ENCODE measurements at places on chromosomes 6 and 20.

DNA sequence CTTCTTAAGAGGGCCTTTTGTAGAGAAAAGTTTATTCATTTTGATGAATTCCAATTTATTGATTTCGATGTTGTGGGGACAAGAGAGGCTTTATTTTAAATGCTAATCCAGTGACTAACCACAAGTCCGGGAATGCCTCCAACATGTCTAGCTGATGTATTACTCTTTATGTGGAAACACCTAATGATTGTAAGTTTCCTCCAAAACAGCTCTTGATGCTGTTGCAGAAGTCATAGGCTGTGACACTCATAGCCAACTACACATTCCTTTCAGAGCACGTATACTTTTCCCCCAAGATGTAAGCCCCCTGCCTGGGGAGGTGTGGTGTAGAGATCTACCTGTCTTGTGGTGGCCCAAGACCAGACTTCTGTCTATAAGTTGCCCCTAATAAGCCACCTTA lies 61.3 kb upstream of the RNF24 start:
- DNase-seq: no peak

- no peak for DNase-seq
These were observed 18.5 kb upstream of the FAM184A start for GRCh38 chr6:119096721-119097565.

DNA sequence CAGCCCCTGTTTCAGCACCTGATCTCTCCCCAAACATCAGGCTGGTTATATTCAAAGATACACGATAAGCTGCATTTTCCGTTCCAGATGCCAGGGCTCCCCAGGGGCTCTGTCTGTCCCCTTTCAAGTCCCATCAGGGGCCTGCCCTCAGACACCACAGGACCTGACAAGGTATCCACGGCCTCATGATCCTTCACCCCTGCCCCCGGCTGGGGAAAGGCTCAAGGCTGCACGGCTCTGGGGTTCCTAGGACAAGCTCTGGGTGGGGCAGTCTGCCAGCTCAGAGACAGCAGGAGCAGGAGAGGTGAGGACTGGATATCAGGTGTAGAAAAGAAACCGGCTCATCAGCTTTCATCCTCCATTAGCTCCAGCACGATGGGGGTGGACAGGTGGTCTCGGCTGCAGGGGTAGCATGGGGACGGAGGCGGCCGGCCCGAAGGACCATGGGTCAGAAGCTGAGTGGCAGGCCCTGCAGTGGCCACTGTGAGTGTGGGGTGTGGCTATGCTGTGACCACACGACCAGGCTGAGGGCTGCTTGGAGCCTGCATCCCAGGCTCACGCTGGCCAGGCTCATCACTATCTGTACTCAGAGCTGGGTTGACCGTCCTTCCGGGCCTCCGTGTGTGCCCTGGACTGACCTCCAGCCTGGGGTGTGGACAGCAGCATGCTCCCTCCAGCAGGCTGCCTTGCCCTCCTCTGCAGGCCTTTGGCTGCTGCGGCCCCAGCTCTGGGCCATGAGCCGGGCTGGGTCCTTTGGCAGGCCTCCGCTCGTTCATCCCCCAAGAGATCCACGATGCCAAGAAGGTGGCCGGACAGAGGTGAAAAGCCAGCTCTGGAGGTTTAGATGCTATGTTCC lies 386.2 kb downstream of the THBS2 start:
- DNase-seq: no peak

- no peak for DNase-seq
These were observed 60.3 kb downstream of the SAMD3 start for GRCh38 chr6:130162421-130162820.

DNA sequence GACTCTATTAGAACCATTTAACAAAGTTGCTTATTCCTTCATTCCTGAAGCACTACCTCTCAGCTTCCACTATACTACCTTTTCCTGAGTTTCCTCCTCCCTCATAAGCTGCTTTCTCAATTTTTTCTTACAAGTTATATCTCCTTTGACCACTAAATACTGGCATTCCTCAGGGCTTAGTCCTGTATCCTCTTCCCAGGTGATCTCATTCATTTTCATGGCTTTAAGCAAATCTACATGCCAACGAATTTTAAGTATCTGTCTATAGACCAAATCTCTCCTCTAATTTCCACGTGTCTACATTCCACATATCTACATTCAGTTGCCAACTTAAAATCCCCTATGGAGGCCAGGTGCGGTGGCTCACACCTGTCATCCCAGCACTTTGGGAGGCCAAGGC lies 134.7 kb downstream of the BTBD9 start:
- DNase-seq: no peak

- no peak for DNase-seq
These were observed 136.9 kb downstream of the CD83 start for GRCh38 chr6:14254505-14254904.

- DNase-seq: no peak
These were observed 22.2 kb upstream of the TULP4 start for GRCh38 chr6:158290040-158290439.

- no peak for DNase-seq
These were observed 61.0 kb downstream of the SOBP start for GRCh38 chr6:107550906-107551305.

DNA sequence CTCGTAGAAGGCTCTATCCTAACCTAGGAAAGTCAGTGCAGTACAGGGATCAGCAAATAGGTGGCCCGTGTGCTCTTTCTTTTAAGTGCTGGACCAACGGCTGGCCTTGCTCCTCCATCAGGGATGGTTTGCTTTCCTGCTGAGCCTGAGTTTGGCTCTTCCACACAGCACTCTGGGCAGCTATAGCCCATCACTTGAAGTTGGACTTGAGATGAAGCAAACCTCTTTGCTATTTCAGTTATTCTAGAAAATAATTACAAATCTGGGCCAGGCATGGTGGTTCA lies 66.9 kb upstream of the KCNK16 start:
- no peak for DNase-seq

GRCh38 chr20:4811257-4811656 lies 89.5 kb downstream of the PRND start:
- no peak for DNase-seq

- DNase-seq: no peak
These were observed 560.8 kb upstream of the IMPG1 start for GRCh38 chr6:76633259-76633658.

All from cerebellar nuclear complex (tissue), 1 donor.